ENCODE measurements at places on chromosomes 7 and 10.

DNA sequence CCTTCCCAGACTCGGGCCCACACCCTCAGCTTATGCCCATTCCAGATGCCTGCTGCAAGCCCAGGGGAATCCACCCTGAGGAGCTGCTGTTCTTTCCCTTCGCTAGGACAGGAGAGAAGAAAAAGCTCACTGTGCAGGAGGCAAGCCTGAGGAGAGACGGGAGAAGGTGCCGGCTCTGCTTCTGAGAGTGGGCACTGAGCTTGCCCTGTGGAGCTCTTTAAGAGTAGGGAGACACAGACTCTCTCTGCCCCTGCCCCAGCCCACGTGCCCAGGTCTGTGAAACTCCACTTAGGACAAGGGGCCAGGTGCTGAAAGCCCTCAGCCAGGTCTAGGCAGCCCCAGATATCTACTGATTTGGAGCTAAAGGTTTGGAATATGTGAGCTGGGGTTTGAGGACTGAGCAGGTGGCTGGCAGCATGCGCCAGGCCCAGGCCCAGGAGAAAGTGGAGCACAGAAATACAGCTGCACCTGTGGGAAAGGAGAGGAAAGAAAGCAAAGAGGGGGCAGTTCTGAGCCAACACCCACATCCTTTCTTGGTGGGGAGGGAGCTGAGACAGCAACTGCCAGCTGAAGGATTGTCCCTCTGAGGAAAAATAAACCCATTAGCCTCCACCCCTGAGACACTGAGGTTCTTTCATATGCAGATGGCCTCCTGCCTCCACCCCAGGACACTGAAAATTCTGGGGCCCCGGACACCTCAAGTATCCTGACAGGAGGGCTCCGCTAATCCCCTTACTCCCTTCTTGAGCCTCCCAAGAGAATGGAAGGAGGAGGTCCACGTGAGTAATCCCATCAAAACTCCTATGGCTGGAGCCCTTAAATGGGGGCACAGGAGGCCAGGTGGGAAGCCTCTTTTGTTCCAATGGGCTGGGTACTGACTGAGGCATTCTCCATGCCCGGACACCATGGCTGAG, 7.3 kb downstream of the POLL start:
- DNase-seq = no peak

GRCh38 chr10:61760943-61761824, 98.5 kb downstream of the CABCOCO1 start:
- DNase-seq = no peak

DNA sequence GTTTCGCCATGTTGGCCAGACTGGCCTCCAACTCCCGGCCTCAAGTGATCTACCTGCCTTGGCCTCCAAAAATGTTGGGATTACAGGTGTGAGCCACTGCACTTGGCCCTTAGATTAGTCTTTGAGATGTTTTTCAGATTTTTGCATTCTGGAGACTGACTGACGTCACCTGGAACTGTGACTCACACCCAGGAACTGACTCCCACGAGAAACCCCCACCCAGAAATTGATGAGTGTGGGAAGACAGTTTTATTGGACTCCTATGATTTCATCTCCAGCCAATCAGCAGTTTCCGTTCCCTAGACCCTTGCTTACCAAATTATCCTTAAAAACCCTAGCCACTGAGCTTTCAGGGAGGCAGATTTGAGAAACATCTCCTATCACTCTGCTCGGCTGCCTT, 867.3 kb downstream of the TYW1 start:
- DNase-seq = no peak

GRCh38 chr10:86387178-86387794, 20.7 kb upstream of the GRID1 start:
- no peak for DNase-seq

DNA sequence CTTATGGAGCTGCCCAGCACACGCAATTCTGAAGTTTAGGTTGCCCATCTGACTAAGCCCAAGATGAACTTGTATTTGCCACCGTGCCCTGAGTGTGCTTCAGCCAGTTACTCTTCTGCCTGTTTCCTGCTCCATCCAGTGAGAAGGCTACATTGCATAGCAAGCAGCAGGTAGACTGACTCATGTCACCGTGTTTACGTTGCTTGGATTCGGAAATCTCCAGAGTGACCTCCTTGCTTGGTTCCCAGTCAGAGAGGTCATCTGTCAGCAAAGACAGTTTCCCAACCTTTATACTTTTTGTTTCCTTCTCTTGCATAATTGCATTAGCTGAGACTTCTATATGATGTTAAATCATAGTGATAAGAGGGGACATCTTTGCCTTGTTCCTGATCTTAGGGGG, 30.9 kb downstream of the NACAD start:
- no peak for DNase-seq

Measured in COR-L47 (cell line).